Mesenchymal stem cell (in vitro differentiated cells and primary cell): ENCODE measurements at places on chromosomes 13 and 19.

DNA sequence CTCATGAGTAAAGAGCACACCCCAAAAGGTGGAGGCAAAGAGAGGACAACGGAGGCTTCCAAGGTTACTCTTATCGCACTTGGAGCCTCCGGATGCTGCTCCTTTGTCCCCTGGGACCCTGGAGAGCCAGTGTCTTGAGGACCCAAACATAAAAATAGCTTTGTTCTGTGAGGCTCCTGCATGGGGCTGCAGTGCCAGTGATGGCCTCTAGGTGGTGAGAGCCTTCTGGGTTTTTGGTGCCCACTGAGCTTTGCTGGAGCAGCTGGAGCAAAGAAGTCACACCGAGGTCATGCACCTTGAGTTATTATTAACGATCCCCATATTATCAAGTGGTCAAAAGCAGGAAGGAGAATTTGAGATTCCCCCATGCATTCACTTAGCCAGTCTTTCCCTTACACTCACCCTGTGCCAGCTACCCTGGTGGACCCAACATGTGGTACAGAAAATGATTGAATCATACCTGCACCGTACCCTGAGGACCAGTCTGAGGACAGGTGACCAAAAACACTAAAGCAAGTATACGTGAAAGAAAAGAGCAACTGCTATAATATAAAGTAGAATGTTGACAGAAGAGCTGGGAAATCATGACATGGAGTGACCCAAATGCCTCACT, 41.5 kb downstream of the ZNF682 start:
- DNase-seq, result no peak

DNA sequence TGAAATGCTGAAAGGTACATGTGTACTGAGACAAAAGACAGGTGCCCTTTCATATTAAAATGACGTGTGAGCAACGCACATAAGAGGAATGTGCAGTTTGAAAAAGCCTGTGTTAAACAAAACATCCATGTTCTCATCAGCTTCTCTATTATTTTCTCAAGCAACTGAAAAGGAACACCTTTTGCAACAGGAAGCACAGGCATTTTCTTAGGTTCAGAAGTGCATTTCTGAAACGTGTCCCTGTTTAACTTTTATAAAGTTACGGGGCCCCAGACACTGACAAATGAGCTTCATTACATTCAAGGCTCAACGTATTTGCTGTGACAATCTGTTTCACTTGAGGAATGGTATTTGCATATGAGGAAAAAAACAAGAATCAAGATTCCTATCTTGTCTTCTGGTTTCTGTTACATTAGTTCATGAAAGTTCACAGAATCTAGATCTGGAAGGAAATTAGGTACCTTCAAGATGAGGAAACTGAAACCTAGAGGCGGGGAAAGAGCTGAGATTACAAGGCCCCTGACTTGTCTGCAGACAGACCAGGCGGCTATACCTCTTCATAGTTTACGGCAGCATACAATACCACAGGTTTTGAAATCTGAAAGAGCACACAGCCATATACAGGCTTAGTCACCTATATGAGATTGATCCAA, 431.7 kb downstream of the KLF12 start:
- DNase-seq, result no peak

- DNase-seq, result no peak
Observed at GRCh38 chr13:20441879-20442278, 83.8 kb downstream of the CRYL1 start.

DNA sequence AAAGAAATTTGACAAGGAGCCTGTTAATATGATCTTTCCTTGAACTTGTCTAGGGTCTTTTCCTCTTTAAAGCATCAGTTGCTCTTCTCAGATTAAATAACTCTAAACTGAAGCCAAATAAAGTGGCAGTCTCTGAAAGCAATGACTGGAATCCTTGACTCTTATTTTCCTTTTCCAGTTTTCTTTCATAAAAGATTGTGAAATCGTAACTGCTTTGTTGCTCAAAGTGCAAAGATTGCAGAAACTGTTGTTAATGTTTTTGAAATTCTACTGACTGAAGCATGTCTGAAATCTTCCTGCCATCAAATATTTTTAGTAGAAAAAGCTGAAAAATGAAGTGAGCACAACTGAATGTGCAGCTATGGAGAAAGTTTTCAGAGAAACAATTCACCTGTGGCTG, 1.9 kb downstream of the NHLRC3 start:
- DNase-seq, result peak; percentile 22

GRCh38 chr13:46124967-46125933, 20.4 kb upstream of the CPB2 start:
- peak; percentile 14 for DNase-seq

- no peak for DNase-seq
Observed at GRCh38 chr19:5041913-5042187, 72.9 kb downstream of the KDM4B start.

GRCh38 chr13:37995092-37995491, 125.5 kb upstream of the TRPC4 start:
- DNase-seq, result peak; percentile 54

DNA sequence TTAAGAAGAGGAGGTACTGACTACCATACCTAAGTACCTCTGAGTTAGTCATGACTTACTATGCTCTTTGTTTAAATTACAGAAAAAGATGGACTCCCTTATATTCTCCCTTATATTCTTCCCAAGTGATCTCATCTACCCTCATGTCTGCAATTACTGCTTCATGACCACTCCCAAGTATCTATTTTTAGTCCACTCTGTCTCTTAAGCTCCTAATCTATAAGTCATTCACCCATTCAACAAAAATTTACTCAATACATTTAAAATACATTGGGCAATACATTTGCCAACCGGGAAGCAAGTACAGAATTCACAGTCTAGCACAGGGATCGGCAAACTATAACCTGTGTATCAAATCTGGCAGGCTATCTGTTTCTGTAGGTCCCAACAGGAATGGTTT, 42.6 kb downstream of the KPNA3 start:
- peak; percentile 65 for DNase-seq

DNA sequence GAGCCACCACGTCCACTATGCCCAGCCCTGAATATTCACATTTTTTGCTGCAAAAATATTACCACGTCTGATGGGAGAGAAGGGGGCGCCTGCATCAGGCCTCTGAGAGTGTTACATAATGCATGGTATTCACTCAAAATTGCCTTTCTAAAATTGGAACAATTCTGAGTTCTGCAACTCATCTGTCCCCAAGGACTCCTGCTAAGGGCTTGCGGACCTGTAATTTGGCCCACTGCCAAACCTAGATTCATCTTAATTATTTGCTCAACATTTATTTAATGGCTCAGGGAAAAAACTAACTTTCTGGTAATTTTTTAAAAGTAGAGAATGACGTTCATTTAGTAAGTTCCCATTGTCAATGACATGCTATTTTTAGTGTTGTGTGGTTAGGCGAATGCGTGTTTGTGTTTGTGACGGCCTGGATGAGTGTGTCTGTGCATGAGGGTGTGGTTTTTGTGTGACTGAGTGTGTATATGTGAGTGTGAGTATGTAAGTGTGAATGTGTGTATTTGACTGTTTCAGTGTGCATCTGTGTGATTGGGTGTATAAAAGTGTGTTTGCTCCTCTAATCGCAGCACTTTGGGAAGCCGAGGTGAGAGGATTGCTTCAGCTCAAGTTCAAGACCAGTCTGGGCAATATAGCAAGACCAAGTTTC, 8.8 kb downstream of the INAFM1 start:
- DNase-seq, result no peak
